Inflammatory macrophage (primary cell): ENCODE measurements at places on chromosomes 7 and 10.
A peak's percentile ranks its signal among the peaks of the same experiment; 100 is the strongest.

GRCh38 chr10:9291081-9291480 lies 1236.6 kb downstream of the GATA3 start:
- peak; percentile 66 for DNase-seq

DNA sequence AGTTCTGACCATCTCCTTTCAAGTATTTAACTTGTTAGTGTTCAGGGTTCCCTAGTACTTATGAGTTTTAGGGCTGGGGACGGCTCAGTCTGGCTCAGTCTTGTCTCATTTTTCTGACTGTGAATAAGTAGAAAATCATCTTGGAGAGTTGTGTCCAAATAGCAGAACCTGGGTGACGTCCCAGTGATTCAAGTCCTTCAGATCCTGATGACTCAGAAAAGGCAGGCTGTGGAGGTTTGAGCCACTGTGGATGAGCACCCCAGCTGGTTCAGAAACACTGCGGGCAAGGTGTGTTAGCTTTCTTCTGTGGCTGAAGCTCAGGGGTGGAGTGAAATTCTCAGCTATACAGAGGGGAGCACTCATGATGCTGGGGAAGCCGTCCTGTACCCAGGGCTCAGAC lies 154.4 kb upstream of the NPY start:
- DNase-seq: no peak

DNA sequence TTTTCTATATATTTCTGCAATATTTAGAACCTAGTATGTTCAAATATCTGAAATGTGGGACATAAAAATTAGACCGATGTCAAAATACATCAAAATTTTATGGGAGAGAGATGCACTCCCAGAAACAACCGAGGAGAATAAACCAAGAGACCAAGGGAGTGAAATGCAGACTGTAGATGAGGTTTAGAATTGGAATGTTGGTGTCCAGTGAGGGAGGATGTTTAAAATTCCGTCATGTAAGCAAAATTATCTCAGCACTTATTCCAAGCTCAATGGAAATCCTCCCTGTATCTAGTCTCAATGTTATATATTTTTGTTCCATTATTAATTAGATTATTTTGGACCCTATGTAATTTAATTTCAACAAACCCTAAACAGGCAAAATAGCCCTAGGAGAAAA lies 61.9 kb upstream of the MAGI2 start:
- no peak for DNase-seq

- no peak for DNase-seq
These were observed 20.8 kb downstream of the KIFBP start for GRCh38 chr10:69009360-69009759.

GRCh38 chr7:39606352-39606751 lies 17.0 kb upstream of the RALA start:
- no peak for DNase-seq

DNA sequence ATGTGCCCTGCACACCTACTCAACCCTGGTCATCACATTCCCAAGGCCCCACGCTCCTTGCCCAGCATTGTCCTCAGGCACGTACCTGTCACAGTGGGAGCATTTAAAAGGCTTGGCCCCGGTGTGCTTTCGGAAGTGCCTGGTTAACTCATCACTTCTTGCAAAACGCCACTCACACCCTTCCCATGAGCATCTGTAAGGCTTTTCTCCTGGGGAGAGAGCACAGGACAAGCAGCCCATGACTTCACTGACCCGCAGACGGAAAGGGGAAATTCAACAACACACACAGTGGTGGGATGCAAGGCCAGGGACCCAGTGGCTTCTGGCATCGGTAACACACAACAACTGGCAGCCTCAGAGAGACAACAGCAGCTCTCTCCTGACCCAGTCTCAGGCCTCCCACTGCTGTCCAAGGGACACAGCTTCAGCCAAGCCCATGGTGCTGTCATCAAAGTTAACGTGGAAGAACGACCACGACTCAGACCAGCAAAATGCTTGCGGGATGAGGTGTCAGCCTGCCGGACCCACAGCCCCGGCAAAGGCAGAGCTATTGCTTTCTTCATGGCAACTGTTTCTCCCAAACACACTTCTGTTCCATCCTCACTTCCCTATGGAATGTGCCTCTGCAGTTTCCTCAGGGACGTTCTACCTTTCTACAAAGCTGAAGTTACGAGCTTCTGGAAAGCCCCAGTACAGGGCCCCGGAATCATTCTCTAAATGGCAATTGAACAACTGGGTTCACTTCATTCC lies 4.8 kb downstream of the KLF6 start:
- peak; percentile 55 for DNase-seq

- no peak for DNase-seq
These were observed 573.9 kb downstream of the TCERG1L start for GRCh38 chr10:130737621-130738020.

DNA sequence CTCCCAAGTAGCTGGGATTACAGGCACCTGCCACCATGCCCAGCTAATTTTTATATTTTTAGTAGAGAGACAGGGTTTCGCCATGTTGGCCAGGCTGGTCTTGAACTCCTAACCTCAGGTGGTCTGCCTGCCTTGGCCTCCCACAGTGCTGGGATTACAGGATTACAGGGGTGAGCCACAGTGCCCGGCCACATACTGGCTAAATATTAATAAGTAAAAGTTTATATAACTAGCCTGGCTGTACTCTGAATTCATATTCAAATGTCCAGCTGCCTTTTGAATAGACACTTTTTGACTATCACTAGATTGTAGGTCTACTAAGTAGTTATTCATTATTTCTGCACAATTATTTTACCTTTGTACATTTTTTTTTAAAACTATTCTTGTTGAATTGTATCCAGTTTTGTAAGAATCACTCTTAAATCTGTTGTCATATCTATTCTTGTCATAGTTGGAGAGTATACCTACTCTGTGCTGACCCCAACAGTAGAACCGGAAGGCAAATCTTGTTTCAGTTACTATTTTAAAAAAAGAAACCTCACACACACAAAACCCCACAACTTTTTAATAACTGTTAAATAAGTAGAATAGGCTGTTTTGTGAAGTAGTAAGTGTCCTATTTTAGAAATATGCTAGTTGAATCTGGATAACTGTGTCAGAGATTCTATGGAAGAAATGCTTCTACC lies 29.6 kb downstream of the MINPP1 start:
- no peak for DNase-seq
